ENCODE measurements at places on chromosomes 16 and 17.

DNA sequence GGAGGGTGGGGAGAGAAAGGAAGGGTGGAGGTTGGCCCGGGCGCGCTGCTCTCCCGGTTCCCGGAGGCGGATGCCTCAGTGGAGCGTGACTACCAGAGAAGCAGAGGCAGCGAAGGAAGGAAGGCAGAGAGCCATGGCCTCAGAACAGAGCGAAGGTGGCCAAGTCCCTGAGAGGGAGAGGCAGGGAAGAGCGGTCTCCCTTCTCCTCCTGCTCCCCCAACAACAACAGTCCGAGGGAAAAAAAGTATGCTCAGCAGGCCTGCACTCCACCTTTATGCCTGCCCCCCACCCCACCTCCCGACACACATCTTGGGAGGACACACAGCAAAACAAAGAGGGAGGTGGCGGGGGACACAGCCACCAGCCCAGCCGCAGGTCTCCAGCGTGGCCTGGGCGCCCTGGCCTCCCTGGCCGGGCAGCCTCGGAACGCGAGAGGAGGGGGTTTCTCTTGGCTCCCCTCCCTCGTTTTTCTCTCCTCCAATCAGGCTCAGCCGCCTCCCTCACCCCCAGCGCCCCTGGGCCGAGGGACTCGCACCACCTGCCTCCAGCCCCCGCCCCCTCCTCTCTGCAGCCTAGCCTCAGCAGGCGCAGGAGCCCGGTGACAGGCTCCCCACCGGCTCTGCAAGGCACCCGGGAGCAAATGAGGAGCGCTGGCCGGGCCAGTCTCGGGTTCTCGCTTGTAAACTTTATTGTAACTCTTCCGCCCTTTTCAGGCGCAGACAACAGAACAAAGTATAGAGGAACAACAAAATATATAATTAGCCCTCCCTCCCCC lies 1.1 kb upstream of the HOXB7 start:
- no peak for DNase-seq

- peak; percentile 46 for DNase-seq
These were observed 5.7 kb upstream of the SPNS2 start for GRCh38 chr17:4492721-4493561.

GRCh38 chr16:89842471-89843408 lies 14.5 kb downstream of the SPIRE2 start:
- DNase-seq: no peak

DNA sequence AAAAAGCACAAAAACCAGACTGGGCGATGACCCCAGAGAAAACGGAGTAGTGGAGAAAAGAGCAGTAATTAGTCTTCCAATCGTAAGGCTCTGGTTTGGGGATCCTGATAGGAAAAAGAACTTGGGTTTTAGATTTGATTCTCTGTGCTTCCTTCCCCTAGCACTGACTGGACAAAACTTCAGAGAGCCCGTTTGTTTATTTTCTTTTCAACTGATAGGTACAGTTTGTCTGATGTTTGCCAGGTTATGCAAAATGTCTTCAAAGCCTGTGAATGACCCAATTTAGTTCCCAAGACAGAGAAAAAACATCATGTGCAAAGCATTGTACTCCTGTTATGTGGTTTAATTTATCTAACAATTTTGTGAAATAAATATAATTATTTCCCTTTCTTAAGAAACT lies 151.1 kb upstream of the COX10 start:
- DNase-seq: no peak

DNA sequence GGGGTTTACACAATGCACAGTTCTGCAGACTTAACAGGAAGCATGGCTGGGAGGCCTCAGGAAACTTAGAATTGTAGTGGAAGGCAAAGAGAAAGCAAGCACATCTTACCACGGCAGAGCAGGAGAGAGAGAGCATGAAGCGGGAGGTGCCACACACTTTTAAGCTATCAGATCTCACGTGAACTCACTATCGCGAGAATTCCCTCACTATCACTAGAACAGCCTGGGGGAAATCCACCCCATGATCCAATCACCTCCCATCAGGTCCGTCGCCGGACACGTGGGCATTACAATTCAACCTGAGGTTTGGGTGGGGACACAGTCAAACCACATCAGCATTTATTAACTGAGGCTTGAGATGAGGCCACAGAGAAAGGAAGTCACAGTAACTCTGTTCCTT lies 326.7 kb downstream of the C16orf95 start:
- no peak for DNase-seq

GRCh38 chr16:84689111-84689510 lies 10.7 kb upstream of the USP10 start:
- no peak for DNase-seq

DNA sequence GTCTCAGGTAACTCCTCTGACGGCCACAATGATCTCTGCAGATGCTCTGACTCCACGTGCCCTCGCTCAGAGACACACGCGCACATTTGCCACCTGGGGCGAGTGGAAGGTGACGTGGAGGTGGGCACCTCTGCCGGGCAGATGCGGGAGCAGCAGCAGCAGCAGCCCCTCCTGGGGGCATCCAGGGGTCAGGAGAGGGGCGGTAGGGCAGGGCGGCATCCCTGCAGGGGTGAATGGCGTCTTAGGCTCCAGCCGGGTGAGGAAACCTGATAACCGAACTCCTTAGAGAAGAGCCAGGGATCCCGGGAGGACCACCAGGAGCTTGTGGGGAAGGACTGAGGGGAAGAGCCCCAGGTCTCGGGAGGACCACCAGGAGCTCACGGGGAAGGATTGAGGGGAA lies 34.6 kb upstream of the CDH15 start:
- DNase-seq: no peak

- DNase-seq: no peak
These were observed 279.3 kb upstream of the KIF2B start for GRCh38 chr17:53543472-53543871.

- DNase-seq: peak; percentile 75
These were observed 541 bp upstream of the RBBP6 start for GRCh38 chr16:24538756-24539294.

DNA sequence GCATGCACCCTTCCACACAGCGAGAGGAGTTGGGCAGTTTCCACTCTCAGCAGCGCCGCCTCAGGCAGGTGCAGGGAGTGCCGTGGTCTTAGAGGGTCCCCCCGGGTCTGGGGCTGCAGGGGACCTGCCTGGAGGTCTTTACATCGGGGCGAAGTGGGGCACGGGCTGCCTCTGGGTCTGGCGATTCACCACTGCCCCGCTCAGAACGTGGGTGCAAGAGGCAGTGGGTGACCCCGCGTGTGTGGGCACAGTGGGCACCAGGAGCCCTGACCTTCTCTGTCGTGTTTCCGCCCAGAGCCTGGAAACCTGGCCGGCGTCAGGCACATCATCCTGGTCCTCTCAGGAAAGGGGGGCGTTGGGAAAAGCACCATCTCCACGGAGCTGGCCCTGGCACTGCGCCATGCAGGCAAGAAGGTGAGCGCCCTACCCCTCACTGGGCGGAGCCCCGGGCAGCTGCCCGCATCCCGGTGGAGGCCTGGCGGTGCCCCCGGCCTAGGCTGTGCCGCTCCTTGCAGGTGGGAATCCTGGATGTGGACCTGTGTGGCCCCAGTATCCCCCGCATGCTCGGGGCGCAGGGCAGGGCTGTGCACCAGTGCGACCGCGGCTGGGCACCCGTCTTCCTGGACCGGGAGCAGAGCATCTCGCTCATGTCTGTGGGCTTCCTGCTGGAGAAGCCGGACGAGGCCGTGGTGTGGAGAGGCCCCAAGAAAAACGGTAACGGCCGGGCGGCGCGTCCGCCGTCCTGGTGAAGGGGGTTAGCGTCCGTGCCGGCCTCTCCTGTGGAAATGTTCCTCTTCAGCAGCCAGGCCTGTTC lies 3.7 kb downstream of the NUBP2 start:
- DNase-seq: no peak

DNA sequence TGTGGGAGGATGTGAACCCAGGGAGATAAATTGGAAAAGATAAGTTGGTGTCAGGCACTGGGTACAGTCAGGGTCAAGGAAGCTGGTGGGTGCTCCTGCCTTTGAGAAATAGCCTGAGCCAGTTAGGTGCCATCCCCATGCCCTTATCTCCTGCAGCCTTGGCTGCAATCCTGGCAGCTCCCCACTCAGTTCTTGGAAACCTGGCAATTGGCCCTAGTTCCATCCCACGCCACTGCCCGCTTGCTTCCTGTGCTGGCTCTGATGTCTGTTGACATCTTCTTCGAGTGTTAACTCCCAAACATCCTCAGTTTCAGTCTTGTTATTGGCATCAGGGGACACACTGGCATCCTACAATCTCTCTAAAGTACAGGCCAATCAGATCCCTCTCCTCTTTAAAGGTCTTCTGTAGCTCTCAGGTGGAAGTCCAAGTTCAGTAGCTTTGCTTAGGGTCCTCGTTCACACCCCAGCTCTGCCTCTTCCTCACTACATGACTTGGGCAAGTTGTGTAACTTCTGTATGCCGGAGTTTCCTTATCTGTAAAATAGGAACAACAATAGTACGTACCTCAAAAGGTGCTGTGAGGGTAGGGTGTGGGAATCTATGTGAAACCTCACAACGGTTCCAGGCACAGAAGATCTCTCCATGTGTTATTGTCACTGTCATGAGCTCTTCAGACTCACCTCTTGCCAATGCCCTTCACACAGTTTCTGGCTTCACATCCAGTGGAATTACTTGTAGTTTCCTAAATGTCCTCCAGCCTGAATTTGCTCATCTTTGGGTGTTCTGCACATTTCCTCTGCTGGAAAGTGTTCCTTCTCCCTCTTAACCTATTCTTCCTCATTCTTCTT lies 13.5 kb upstream of the PRKAR1A start:
- no peak for DNase-seq

- DNase-seq: no peak
These were observed 9.8 kb downstream of the NHERF1 start for GRCh38 chr17:74757931-74758847.

- DNase-seq: no peak
These were observed 6.1 kb upstream of the ITGAM start for GRCh38 chr16:31253642-31254045.

GRCh38 chr17:74527756-74528155 lies 3.5 kb downstream of the CD300LB start:
- no peak for DNase-seq

- DNase-seq: no peak
These were observed 172.9 kb upstream of the ZFHX3 start for GRCh38 chr16:73220836-73221235.

DNA sequence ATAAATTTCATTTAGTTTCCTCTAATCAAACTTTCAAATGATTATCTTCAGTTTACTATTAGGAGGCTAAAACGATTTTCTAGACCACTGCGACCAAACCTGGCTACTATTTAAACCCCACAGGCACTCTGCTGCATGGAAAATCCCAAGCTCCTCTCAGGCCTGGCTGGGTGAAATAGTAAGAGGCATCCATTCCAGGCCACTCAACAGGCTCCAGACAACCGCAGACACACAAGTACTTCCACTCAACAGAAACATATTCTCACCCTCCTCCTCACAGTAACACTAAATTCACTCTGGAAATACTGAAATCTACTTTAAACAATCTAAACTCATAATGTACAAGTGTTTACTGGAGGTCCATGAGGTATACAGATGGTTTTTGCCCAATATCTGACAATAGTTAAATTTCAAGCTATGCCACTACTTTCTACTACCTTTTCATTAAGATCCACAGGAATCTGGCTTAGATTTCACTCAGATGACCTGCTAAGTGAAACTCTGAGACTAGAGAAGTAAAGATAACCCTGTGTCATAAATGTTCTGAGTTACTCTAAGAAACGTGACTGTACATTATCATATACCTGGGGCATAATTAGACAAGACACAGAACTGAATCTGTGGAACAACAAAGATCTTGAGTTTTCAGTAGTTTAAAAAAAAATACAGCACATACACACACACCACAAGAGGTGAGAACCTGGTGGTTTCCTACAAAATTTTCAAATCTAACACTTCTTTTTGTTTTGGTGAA lies 10.4 kb downstream of the VPS53 start:
- DNase-seq: no peak

DNA sequence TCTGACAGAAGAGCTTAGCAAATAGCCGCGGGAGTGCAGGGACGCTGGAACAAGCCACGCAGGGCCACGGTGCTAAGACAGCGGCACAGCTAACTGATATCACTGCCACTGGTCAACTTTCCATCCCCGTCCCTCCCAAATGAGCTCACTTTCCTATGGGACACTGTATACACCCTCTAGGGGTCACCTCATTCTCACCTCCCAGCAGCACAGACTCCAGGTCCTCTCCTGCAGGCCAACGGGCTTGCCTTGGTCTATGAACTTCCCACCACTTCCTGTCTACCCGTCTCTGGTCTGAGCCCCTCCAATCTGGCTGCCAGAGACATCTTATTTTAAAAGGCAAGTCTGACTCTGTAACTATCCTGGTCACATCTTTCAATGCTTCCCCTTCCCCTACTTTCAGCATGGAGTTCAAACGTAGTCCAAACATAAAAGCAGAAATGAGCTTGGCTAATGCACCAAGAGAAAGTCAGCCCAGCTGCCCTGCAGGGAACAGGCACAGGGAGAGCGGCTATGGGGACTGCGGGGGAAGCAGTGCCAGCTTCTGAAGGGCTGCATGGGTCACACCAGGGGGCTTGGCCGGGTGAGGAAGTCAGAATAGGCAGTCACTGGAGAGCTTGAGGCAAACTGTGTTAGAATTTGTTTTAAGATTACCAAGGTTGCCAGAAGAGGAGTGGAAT lies 26.3 kb upstream of the SLC38A8 start:
- no peak for DNase-seq

- DNase-seq: no peak
These were observed 76.2 kb upstream of the CDC42EP4 start for GRCh38 chr17:73387746-73388577.

DNA sequence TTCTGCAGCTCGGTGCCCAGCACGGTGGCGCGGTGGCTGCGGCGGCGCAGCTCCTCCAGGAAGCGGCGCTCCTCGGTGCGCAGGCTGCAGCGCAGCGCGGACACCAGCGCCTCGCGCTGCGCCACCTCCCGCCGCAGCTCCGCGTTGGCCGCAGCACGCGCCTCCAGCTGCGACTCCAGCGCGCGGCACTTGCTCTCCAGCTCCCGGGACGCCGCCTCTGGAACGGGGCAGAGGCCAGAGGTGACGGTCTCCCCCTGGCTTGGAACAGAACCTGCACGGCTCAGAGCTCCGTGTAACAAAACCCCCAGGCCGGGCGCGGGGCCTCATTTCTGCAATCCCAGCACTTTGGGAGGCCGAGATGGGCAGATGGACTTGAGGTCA lies 13.2 kb upstream of the CLUH start:
- no peak for DNase-seq

GRCh38 chr16:349211-349610 lies 3.3 kb downstream of the AXIN1 start:
- DNase-seq: no peak

GRCh38 chr17:38627957-38628356 lies 22.2 kb upstream of the SRCIN1 start:
- no peak for DNase-seq

DNA sequence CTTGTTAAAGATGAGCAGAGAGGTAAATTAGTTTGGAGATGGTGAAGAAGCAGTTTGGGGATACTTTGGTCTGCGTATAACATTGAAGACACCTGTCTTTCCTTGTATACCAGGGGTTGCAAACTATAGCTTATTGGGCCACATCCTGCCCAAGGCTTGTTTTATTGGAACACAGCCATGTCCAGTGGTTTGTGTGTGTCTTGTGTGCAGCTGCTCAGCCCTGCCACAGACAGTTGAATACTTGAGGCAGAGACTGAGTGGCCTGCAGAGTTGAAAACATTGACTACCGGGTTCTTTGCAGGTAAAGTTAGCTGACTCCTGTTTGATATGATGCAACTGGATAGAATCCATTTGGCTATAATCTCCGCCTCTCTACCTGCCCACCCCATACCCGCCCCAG lies 224.4 kb downstream of the PRKCA start:
- no peak for DNase-seq

- no peak for DNase-seq
These were observed 602.7 kb upstream of the CDH5 start for GRCh38 chr16:65763640-65764305.
